ENCODE measurements at places on chromosomes 12 and 14. TPM values are rescaled to one million over a fixed set of nuclear protein-coding genes. Genes with fewer than 3 reads are reported as not detected.

DNA sequence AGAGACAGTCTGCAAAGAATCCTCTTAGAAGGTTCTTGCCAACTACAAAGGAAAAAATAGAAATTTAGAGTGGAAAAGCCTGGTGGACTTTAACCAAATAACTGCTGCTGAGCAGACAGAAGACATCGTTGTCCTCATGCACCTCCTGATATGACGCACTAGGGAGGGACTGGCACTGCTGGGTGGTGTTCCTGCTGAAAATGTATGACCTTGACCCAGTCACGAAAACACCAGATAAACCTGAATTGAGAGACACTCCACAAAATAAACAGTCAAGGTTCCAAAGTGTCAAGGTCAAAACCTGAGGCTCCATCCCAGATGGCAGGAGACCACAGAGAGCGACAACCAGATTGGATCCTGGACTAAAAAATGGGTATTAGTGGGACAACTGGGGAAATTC, 61.9 kb downstream of the CHGA start:
- no peak for DNase-seq

DNA sequence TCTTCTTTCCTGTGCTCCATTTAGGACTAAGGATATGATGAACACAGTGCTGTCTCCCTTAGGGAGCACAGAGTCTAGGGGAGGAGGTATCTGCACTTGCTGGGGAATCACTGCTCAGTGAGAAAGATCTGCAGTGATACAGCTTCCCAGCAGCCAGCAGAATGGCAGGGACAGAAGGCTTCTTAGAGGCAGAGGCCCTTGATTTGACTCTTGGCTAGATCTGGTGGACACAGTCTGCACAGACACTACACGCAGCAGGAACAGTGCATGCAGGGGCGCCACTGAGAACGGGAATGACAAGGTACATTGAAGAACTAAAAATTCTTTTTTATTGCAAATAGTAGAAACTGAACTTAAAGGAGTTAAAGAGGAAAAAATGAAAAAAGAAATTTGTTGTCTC, 51.6 kb downstream of the KCNA1 start:
- DNase-seq, result no peak

DNA sequence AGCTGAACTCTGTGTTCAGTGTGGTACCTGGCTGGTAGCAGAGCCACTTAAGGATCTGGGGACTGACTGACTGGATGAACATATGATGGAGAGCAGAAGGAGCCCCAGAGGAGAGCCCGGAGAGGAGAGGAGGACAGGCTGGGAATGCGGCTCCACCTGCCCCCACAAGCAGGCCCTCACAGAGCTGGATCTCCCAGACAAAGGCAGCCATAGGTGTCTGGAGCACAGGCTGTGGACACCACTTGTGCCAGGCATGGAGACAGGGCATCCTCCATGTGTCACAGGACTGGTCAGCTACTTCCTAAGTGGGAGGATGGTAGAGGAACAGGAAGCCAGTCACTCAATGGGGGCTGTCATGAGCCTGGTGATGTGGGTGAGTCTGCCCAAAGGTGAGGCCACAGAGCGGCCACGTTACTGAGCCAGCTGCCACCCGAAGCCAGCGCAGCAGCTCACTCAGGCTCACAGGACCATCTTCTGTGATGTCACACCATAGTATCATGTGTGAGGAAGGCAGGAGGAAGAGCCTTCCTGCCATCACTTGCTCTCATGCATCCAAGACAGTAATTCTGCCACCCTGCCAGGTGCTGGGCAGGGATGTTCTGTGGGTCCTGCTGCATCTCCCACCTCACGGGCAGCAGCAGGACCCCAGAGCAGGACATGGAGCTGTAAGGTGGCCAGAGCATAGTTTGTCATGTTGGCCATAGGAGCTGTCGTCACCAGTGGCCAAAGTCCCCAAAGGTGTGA, 72.1 kb downstream of the PRIMA1 start:
- no peak for DNase-seq

DNA sequence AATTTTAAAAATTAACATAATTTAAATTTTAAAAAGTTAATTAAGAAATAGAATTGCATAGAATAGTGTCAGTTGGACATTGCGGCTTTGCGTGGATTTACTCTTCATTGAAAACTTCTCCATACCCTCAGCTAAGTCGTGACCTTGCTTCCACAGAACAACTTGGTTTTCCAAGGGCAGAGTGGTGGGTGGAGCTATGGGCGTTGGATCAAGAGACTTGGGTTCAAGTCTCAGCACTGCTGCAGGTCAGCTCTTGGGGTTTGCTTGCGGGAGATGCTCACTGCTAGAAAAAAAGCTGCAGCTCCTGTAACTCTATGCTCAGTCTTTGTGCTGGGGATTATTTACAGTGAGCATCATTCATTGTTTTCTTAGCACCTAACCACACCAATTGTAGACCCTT, 133.7 kb downstream of the PRIMA1 start:
- no peak for DNase-seq

Gene SYCP3
- total RNA-seq, result not detected

Data from MG63 (cell line).